Adipocyte (in vitro differentiated cells): ENCODE measurements at places on chromosomes 7 and 10.
A peak's percentile ranks its signal among the peaks of the same experiment; 100 is the strongest.

DNA sequence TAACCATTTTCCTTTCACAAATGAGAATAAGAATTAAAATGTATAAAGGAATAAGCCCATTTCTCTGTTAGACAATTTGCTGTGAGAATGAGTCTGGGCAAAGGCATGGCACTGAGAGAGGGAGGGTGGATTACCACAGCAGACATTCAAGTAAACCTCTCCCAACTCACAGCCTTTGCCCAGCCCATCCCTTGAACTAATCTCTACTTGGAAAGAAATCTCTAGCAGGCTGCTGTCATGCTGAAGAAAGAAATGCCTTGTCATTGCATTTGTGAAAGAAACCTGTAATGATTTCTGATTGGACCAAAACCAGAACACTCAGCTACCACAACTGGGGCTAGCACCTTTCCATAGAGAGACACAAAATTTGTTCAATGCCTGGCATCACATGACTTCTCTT is 39.2 kb downstream of the CH25H start:
- peak; percentile 47 for DNase-seq

GRCh38 chr7:67377939-67378862 is 381.6 kb downstream of the TYW1 start:
- DNase-seq, result peak; percentile 74

- no peak for DNase-seq
Measured at GRCh38 chr10:12602521-12602920, 253.2 kb downstream of the CAMK1D start.

GRCh38 chr10:92712016-92712889 is 22.5 kb downstream of the HHEX start:
- no peak for DNase-seq

DNA sequence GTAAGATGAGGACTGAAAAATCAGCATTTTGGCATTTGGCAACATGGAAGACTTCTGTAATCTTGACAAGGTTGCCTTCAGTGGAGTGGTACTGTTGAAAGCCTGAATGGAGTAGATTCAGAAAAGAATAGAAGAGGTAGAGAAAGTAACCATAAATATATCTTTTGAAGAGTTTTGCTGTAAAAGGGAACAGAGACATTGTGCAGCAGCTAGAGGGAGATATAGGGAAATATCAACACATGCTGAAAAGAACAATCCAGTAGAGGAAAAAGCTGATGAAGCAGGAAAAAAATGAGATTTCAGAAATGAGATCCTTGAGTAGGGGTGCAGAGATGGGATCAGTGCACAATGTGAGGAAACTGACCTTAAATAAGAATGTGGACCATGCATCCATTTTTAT is 60.0 kb downstream of the RAPGEF5 start:
- peak; percentile 7 for DNase-seq

DNA sequence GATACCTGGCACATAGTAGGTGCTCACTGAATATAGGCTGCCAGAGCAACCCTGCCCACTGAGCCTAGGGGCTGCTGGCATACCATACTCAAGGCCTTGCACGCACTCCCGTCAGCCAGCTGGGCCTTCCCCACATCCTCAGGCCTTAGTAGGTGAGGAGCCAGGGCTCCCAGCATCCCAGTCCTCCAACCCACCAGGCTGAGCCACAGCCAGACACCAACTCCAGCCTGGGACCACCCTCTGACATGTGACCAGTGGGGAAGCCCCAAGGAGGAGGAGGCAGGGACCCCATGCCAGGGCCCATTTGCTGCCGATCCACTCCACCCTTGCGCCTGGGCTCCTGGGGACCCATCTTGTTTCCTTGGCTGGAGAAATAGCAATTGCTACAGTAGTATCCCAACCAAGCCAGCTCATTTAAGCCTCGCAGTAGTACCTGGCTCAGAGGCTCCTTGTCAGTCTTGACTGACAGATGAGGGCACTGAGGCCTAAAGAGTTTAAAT is 11.4 kb downstream of the SLIT1 start:
- DNase-seq, result no peak

GRCh38 chr7:28565980-28566379 is 153.7 kb downstream of the CREB5 start:
- DNase-seq, result no peak

DNA sequence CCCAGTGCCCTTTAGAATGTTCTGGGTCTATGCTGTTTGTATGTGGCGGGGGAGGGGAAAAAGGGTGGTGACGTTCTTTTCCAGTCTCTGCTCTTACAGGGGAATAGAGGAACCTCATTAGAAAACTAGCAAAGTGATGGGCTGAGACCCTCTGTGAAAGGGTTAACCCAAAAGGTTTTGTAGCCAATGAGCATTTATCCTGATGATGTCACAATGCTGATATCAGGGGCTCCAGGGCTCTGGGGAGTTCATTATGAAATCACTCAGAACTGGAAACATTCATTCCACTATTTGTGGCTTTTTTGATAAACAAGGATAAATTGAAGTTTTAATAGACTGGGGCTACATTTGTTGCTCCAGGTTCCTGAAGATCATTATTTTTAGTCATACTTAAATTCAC is 71.7 kb downstream of the ARID5B start:
- peak; percentile 33 for DNase-seq

DNA sequence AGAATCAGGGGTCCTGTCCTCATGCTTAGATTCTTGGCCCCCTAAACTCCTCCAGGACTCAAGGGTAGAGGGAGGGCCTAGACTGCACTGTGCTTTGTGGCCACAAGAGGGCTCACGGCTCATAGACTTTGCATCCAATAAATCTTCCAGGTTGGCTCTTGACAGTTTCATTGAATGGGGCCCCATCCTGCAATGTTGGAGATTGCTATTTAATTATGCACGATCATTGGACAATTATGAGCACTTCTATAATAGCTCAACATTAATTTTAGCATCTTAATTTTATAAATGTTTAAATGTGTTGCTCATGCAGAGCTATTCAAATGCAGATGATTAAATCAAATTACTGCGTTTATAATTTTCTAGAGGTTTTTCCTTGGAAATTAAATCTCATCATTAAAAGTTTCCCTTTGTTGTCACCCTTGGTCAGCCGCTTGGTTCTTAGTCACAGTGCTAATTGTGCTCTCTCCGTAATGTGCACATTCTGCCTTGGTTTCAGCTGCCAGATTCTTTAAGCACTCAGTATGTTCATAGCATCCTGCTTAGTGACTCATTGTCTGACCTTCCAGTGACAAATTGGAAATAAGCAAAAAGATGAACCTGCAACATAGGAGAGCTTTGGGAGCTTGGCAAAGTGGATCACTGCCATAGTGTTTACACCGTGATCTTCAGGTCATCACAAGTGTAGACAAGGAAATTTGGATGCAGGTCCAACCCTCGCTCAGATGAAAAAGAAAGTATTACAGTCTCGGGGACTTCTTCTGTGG is 33.4 kb upstream of the PLPP4 start:
- peak; percentile 85 for DNase-seq

DNA sequence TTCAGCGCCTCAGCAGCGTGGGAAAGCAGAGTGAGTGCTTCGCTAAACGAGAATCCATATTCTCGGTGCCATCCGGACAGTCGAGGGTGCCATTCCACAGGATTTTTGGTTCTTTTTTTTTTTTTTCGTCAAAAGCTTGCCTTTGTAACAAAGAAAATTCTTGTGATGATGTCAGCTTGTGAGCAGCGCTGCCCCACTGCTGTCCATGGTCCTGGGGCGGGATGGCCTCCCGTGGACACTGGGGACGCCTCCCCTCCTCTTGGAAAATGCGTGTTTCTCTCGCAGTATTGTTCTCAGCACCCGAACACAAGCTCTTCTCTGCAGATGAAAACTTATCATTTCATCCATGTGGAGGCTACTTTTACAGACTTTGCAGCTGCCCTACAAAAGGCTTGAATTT is 477.4 kb downstream of the TCERG1L start:
- no peak for DNase-seq

- peak; percentile 8 for DNase-seq
Measured at GRCh38 chr10:11616021-11616420, 4.6 kb upstream of the USP6NL start.
